ENCODE measurements at places on chromosomes 6 and 20. TPM values are rescaled to one million over a fixed set of nuclear protein-coding genes. Genes with fewer than 3 reads are reported as not detected.
A peak's percentile ranks its signal among the peaks of the same experiment; 100 is the strongest.

The HDGFL1 gene
- not detected for total RNA-seq

DNA sequence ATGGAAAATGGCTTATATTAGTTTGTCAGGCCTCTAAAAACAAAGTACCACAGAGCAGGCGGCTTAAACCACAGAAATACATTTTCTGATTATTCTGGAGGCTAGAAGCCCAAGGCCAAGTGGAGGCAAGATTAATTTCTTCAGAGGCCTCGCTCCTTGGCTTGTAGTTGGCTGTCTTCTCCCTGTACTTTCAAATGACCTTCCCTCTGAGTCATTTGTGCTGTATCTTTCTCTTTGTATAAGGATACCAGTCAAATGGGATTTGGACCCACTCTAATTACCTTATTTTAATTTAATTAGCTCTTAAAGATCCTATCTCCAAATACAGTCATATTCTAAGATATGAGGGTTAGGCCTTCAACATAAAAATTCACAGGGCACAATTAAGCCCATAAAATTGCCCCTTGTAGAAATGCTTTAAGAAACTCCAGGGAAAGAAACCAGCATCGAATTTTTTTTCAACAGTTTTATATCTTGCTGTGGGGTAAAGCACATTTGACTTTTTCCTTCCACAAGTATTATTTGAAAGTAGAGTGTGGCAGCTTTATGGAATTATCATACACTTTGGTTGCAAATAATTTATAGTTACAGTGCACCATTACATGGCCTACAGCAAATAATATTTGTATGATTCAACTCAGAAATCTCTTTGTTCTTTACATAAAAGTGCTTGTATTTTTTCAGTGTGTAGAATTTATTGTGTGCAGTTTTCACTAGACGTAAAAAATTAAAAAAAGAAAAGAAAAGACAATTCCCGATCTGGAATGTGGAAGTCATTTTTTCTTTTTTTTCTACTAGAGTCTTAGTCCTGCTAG lies 706.1 kb downstream of the KIF16B start:
- DNase-seq: no peak

The NHSL1 gene
- total RNA-seq: 15.4 TPM

The CTNNBL1 gene
- 55.4 TPM for total RNA-seq

- DNase-seq: no peak
Measured at GRCh38 chr6:14674867-14675648, 557.5 kb downstream of the CD83 start.

The FABP7 gene
- not detected for total RNA-seq

DNA sequence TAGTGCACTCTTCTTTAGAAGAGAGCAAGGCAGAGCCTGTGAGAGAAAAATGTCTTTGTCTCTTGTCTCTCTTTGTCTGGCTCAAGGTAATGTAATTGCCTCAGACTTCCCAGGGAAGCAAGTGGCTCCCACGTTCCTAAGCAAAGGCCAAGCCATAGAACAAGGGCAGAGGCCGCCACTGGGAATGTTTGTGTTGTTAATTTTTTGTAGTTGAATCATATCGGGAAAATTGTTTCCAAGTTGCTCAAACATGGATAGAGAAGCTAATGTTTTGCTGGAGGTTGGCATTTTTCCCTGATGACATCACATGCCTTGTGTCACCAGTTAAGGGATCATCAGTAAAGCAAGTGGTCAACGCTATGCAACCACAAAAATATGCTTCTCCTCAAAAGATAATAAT lies 211.5 kb upstream of the FOXA2 start:
- DNase-seq: peak; percentile 37

- DNase-seq: no peak
Measured at GRCh38 chr6:84390334-84390733, 162.9 kb upstream of the CEP162 start.

The TCP11 gene
- total RNA-seq: not detected

The SOX18 gene
- 3.3 TPM for total RNA-seq

DNA sequence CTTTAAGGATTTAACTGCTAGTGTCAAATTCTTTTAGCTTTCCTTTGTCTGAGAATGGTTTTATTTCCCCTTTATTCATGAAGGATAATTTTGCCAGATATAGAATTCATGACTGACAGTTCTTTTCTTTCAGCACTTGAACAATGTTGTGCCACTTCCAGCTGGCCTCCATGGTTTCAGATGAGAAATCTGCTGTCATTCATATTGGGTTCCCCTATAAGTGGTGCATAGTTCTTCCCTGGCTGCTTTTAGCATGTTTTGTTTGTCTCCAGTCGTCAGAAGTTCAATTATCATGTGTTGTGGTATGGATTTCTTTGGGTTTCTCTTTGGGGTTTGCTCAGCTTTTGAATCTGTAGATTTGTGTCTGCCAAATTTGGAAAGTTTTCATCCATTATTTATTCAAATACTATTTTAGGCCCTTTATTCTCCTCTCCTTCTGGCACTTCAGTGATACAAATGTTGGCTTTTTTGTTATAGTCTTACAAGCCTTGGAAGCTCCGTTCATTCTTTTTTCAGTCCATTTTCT lies 76.3 kb upstream of the TGM3 start:
- no peak for DNase-seq

The C2 gene
- total RNA-seq: 3.1 TPM

GRCh38 chr6:37798436-37799262 lies 20.9 kb upstream of the ZFAND3 start:
- no peak for DNase-seq

DNA sequence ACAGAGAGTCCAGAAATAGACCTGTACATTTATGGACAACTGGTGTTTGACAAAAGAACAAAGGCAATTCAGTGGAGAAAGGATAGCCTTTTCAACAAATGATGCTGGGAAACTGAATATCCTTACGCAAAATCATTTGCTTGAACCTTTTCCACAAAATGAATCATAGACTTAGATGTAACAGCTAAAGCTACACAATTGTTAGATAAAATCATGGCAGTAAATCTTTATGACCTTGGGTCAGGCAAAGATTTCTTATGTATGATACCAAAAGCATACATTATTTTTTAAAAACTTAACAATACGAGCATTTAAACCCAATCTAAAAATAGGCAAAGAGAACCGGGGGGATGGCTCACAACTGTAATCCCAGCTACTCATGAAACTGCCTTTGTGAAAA lies 73.5 kb upstream of the DST start:
- DNase-seq: no peak

DNA sequence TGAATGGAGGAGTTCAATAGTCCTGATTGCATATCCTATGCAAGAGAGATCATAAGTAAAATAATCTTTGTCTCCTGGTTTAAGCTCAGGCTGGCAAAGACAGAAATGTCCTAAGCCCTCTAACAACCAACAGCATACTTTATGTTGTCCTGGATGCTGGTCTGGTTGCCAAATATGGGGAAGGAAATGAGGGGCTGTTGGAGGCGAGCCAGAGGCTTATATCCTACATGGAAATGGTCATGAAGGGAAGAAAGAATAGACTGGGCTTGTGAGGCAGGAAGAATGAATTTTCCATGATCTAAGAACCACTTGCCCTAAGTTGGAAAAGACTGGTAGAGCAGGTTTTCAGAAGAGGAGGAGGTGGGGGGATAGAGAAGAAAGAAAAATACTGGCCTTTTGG lies 237.1 kb downstream of the SMOC2 start:
- peak; percentile 6 for DNase-seq

GRCh38 chr6:42025066-42025844 lies 25.1 kb upstream of the TAF8 start:
- no peak for DNase-seq

GRCh38 chr20:57947421-57948179 lies 237.8 kb upstream of the PMEPA1 start:
- no peak for DNase-seq

The ECT2L gene
- total RNA-seq: not detected

DNA sequence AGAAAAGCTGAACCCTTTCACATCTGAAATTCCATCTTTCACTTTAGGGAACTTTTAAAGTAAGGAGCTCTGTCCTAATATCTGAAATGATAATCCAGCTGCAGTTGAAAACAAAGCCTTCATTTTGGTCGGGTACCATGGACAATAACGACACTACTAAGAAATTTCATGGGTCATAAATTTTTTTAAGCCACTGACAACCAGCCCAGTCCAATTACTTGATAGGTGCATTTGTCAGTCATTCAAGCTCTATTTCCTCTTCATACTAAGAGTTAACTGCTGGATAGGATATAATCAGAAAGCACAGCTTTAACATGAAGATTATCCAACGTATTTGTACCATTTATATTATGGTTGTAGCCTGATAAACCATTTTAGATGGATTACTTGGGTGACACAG lies 52.5 kb downstream of the MMUT start:
- no peak for DNase-seq

GRCh38 chr6:163356324-163356723 lies 58.2 kb upstream of the QKI start:
- DNase-seq: no peak

GRCh38 chr6:21885532-21886114 lies 292.1 kb downstream of the SOX4 start:
- DNase-seq: no peak

The SMLR1 gene
- not detected for total RNA-seq

The DDRGK1 gene
- 45.8 TPM for total RNA-seq

The RBM24 gene
- total RNA-seq: 3.3 TPM

The CLIC5 gene
- 0.20 TPM for total RNA-seq

- no peak for DNase-seq
Measured at GRCh38 chr6:127022302-127022701, 96.2 kb upstream of the RSPO3 start.

DNA sequence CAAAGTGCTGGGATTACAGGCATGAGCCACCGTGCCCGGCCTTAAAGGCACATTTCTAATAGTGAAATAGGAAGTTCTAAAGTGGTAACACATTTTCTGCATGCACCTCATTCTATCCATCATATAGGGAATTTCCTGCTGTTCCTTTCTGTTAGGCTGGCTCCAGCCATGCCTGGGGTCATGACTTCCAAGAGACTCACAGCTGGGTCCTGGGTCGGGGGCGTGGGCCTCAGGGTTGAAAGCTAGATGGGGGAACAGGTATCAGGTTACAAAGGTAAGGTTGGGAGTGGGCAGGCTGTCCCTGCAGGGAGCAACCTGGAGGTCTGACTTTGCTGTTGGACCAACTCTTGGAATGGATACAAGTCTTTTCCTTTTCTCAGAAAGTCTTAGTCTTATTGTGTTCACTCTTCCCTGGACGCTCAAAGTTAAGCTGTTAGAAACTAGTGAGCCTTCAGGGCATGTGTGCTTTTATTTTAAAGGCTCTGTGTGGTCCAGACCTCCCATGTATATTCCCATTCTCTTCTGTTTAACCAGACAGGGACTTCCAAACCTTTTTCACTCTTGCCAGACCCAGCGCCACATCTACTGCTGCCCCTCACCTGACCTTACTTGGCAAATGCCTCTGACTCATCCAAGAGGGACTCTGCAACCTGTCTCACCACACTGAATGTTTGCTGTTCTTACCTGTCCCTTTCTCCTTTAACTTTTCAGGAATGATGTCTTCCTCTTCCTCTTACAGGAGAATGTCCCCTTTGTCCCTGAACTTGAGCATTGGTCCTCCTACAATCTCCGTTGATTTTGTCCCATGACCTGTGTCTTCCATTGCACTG lies 64.4 kb downstream of the TMEM170B start:
- no peak for DNase-seq

The TMEM63B gene
- total RNA-seq: 58.2 TPM

The PAK5 gene
- not detected for total RNA-seq

DNA sequence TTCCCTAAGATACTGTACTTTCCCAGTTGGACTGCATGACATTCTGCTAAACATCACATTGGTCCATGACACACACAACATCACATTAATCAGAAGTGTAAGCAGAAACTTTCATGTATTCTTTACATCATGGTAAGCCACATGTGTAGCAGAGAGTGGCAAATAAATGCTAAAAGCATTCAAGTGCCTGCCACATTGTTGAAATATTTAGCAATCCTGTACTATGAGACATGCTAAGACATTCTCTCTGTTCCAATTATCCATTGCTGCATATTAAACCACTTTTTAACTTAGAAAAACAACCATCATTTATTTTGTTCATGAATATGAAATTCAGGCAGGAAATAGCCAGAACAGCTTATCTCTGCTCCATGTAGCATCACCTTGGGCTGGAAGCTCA lies 207.7 kb upstream of the GJE1 start:
- DNase-seq: no peak

DNA sequence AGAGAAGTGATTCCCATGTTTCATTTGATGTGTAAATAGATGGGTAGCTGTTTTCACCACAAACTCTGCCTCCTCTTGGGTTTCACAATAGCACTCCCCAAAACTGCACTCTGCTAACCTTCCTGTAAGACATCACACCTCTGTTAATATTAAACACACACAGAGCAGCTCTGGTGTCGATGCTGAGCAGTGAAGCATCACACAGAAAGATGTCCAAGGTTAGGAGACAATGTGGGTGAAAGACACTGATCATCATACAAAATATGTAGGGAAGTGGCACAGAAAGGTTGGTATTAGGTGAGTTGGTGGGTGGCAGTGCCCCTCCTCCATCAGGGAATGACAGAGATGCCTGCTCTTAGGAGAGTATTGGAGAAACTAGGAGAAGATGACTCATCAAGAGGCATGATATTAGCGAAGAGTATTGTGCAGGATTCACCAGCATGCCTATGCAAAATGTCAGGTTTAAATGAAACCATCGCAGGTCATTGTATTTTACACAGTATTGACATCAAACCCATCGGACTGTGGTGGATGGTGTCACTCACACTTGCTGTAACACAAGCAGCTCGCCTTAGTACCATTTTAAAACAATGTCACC lies 199.7 kb downstream of the TBXT start:
- DNase-seq: no peak

The RAB44 gene
- 0.05 TPM for total RNA-seq

DNA sequence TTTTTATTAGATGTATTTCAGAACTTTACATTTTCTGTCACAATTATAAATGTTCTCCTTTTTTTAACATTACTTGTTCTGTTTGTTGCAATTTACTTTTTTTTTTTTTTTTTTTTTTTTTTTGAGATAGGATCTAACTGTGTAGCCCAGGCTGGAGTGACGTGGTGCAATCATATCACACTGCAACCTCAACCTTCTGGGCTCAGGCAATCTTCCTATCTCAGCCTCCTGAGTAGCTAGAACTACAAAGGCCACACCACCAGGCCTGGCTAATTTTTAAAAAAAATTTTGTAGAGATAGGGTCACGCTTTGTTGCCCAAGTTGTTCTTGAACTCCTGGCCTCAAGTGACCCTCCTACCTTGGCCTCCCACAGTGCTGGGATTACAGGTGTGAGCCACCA lies 15.1 kb upstream of the MBOAT1 start:
- no peak for DNase-seq

GRCh38 chr20:46220455-46221207 lies 87.7 kb downstream of the CDH22 start:
- DNase-seq: peak; percentile 75

The BMP5 gene
- total RNA-seq: not detected

The NUS1 gene
- total RNA-seq: 46.2 TPM

DNA sequence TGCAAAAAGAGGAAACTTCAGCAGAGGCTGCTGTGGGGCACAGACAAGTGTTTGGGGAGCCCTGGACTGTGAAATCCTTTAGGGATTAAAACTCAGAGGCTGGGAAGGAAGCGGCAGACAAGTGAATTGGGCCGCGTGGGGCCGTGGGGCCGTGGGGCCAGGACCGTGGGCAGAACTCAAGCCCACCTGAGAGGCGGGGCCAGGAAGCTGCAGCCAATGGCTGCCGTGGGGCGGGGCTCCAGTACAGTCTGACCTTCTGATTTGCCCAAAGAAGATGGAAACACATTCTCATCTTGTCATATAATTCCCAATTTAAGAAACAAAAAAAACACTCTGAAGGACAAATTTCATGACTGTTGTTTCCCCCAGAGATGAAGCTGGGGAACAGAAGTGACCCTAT lies 55.4 kb downstream of the ANKRD60 start:
- DNase-seq: no peak

The PPP1R3G gene
- 0.27 TPM for total RNA-seq

All from HCT116 (cell line).